ENCODE measurements at places on chromosomes 16 and 17.

DNA sequence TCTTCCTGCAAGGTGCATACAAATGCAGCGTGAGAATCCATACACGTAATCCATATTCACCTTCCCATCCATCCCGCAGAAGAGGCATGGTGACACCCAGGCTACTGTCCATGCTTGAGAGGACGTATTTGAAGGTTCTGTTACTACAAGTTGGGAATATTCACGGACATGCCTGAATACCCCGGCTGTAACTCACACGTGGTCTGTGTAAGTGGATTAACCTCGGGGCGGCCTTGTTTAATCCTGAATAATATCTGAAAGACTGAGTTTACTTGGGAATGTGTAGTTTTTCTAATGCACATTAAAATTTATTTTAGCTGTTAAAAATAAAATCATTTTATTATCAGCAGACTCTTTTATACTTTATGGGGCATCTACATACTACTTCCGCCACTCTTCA, 13.1 kb downstream of the CPSF4L start:
- DNase-seq = no peak

DNA sequence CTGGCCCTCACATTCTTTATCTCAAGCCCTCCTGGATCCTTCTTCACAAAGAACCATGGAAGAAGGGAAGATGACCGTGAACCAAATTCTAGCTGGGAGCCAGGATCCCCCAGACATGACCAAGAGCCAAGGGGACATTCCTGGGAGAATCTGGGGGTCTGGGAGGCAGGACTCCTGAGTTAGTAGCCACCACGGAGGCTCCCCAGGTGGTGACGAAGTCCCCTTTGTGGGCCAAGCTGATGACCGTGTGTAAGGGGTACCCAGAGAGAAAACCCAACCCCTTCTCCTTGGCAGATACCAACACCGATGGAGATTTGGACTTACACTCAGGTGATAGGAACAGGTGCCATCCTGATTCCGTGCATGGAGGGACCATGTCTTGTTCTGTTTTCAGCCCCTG, 6.8 kb upstream of the GFAP start:
- no peak for DNase-seq

- no peak for DNase-seq
Observed at GRCh38 chr16:77823067-77823466, 34.7 kb downstream of the VAT1L start.

- DNase-seq = no peak
Observed at GRCh38 chr17:70096861-70097260, 21.8 kb downstream of the KCNJ16 start.

- no peak for DNase-seq
Observed at GRCh38 chr16:55147396-55147795, 176.6 kb upstream of the IRX6 start.

DNA sequence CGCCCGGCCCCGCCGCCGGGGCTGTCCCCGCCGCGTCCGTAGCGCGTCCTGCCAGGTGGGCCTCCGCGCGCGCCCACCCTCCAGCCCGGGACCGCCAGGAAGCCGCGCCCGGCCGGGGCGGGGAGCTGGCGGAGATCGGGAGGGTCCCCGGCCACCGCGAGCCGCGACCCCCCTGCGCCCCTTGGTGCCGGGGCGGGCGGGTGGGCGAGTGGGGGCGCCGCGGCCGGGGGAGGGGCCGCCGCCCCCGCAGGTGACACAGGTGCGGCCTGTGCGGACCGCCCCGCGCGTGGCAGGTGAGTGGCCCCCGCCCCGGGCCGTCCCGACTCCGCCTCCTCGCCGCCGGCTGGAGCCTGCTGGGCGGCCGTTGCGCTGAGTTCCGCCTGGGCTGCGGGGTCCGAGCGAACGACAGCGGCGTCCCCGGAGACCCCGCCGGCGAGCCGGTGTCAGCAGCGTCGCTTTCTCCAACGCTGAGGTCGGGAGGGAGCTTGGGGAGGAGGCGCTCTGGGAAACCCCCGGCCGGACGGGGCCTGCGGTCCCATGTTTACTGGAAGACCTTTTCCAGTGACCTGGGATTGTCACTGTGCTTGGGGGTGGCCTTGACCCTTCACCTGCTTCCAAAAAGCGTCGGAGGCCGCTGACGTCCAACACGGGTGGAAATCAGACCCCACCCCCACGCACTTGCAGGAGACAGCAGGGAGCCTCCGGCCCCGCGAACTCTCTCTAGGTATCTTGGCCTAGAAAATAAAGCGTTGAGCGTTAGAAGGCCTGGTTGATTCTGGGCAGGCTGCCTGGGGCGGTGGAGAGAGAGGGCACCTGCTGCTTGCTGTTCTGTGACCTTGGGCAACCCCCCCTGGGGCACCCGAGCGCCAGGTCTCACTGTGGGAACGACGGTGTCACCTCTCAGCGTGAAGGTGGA, 542 bp downstream of the KLHL36 start:
- DNase-seq = peak; percentile 33

GRCh38 chr17:40509626-40510327, 8.4 kb upstream of the TNS4 start:
- DNase-seq = no peak

GRCh38 chr16:27414788-27415431, 12.9 kb downstream of the IL21R start:
- no peak for DNase-seq

- no peak for DNase-seq
Observed at GRCh38 chr16:3038256-3038655, 1.5 kb upstream of the BICDL2 start.

GRCh38 chr16:85590506-85590832, 22.7 kb upstream of the GSE1 start:
- no peak for DNase-seq

GRCh38 chr17:56754523-56755208, 79.1 kb downstream of the C17orf67 start:
- no peak for DNase-seq

DNA sequence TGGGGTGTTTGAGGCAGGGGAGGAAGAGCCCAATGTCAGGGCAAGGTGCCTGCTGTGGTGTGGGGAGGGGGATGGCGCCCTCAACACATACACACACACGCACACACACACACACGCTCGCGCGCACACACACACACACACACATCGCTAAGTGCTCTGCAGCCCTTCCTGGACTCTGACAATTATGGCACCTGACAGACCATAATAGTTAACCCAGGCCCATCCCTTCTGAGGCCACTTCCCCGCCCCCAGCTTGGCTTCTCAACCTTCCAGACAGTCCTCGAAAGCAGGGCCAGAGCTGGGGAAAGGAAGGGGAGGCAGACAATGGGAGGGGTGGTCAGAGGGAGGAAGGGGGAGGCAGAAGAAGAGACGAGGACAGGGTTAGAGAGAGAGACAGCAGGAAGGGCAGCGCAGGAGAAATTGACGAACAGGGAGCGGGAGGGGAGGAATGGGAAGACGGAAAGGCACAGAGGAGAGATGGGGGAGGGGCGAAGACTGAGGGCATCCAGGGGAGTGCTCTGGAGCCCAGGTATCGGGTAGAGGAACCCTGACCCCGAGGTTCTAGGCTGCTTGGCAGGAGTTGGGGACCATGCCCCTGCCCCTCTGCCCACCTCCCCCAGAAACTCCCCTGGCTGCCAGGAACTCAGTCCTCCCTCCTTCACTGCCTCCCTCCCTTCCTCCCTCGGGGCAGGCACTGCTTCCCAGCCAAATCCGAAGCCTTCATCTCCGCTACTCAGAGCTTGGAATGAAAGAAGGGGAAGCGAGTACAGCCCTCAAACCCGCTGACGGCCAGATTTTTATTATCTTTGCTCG, 4.0 kb downstream of the SRCIN1 start:
- no peak for DNase-seq

- no peak for DNase-seq
Observed at GRCh38 chr17:59377410-59377809, 46.0 kb downstream of the YPEL2 start.

GRCh38 chr16:11389631-11390565, 44.6 kb downstream of the RMI2 start:
- DNase-seq = no peak

DNA sequence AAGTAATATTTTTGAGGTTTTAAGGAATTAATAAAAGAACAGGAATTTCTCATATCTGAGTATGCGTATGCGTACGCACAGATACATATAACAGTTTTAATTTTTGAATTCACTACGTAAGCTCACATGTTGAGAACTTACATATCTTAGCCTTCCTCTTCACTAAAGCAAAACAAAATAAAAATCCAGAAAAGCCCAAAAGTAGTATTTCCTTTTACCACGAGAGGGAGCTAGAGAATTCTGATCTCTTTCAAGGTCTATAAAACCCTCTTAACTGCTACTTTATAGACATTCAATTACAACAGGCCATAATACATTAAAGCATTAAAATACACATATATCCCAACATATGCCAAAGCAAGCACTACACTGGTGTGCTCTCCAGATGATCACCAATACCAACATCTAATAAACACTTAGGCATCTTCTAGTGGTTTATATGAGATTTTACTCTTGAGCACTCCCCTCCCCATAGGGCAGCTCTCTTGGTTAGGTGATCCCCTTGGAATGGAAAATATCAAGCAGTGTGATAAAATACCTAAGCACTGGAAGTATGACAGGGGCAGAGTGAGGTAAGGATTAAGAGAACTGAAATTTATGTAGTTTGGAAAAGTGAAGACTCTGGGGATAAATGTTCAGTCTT, 94.0 kb downstream of the SKAP1 start:
- DNase-seq = no peak

DNA sequence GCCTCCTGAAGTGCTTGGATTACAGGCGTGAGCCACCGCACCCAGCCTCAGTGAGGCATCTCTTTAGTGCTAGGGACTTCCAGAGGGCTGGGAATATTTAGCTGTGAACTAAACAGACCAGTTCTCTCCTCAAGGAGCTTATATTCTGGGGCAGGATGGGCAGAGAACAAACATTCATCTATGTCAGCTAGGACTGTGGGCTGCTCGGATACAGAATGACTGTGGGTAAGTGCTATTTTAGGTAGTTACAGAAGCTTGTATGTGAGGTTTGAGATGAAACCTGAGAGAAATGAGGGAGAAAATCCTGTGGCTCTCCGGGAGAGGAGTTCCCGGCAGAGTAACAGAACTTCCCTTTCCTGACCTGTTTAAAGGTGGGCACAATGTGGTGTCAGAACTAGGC, 6.2 kb upstream of the INPP5K start:
- DNase-seq = no peak

- no peak for DNase-seq
Observed at GRCh38 chr16:3188925-3189825, 1.2 kb downstream of the OR1F1 start.

DNA sequence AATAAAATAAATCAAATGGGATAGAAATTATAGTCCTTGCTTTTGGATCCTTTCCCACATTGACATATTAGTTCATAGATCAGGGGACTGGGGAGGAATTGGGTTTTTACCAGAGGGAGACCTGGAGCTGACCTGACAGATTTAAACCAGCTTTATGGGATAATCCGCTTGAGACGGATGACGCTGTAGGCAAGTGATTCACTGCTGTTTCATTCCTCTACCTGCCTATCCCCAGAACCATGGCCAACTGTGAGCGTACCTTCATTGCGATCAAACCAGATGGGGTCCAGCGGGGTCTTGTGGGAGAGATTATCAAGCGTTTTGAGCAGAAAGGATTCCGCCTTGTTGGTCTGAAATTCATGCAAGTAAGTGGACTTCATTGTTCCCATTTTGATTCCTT, 2.1 kb downstream of the NME1 start:
- DNase-seq = no peak

- DNase-seq = peak; percentile 44
Observed at GRCh38 chr16:87344931-87345631, 27.9 kb upstream of the C16orf95 start.

DNA sequence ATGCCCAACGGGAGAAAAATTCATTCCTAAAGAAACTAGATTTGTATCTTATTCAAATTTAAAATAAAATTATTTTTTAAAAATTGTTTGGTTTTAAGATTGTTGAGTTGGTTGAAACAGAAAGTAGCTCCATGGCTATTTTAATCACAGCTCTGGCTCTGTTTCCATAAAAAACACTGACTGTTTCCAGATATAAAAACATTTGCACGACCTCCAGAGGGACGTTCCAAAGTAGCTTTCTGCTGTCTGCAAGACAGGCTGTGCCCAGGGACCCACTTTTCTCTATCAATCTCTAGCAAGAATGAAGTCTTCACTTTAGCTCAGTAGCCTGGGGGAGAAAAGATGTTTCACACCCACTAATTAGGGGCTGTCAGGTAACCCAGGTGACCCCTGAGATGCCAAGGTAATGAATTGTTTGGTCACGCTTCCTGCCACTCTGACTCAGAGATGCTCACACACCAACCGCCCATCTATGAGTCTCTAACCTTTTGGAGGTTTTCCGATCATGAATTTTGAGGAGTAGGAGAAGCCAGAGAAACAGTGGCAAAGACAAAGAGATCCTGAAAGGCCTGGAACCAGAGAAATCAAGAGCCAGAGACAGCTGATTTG, 220.1 kb upstream of the SOX9 start:
- DNase-seq = no peak

DNA sequence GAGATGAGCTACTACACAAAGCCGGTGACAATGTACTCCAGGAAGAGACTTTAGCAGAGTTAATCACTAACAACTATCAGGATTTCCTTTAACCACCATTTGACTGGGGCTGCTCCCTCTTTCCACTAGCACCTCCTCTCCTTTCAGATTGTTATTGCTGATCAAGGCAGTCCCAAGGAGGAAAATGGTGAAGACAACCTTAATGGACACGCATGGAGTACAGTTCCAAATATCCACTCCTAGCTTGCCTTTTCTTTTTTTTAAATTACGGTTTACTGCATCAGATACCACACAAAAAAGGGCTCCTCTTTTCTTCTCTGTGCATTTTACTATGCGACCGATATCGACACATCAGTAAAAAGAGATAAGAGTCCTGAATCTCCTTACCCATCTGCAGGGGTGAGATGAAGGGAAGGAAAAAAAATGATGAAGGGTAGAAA, 30.9 kb downstream of the FAM222B start:
- no peak for DNase-seq

DNA sequence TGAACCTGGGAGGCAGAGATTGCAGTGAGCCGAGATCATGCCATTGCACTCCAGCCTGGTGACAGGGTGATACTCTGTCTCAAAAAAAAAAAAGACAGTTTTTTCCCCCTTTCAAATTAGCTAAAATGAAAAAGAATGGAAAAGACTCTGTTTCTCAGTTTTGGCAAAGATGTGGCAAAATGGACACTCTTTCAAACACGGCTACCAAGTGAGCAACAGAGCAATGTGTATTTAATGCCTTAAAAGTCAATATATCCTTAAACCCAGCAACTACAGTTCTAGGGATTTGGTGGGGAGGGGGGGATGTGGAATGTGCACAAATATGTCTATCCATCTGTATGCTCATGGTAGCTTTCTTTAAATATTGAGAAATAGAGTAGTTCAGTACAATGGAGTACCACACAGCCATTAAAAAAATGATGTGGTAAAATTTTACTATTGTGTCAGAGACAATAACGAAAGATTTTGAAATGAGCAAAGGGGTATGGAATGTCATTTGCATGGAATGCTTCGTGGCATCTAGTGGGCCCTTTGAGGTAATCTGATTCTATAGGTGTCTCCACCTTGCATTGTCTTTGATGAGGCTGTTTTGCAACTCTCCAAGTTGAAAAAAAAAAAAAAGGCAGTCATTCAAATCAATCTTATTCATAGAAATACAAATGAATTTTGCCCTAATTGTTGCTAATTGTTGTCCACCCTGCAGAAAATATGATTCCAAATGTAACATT, 108.1 kb downstream of the AXIN2 start:
- DNase-seq = no peak

GRCh38 chr17:33657181-33657580, 364.1 kb upstream of the ASIC2 start:
- no peak for DNase-seq

- no peak for DNase-seq
Observed at GRCh38 chr17:1518410-1518809, 2.0 kb upstream of the INPP5K start.

- no peak for DNase-seq
Observed at GRCh38 chr16:27572711-27573110, 22.8 kb downstream of the KATNIP start.

- no peak for DNase-seq
Observed at GRCh38 chr17:70344386-70345060, 175.2 kb downstream of the KCNJ2 start.

Measured in activated T-helper 1 cell treated with Interleukin-2 at 50 U/mL for 16 hours (primary cell).